ENCODE measurements at places on chromosomes 11 and 22. TPM values are rescaled to one million over a fixed set of nuclear protein-coding genes. Genes with fewer than 3 reads are reported as not detected.

The PHF21B gene
- total RNA-seq = 1.8 TPM

The TSKU gene
- total RNA-seq = 27.5 TPM

The LRRC74B gene
- total RNA-seq = not detected

The CECR2 gene
- 0.62 TPM for total RNA-seq

The NAALAD2 gene
- 0.42 TPM for total RNA-seq
